Natural killer cell (primary cell): ENCODE measurements at places on chromosomes 2 and 18. TPM values are rescaled to one million over a fixed set of nuclear protein-coding genes. Genes with fewer than 3 reads are reported as not detected.
A peak's percentile ranks its signal among the peaks of the same experiment; 100 is the strongest.

GRCh38 chr2:160390544-160391455, 102.8 kb downstream of the RBMS1 start:
- peaks cover 71% of the 10 kb centered on the region for H3K4me1 ChIP-seq
- no peaks in the 10 kb centered on the region for H3K36me3 ChIP-seq
- H3K27ac ChIP-seq, result peak overlapping the region; percentile 27
- no peak overlapping the region for H3K4me3 ChIP-seq
- no peaks in the 10 kb centered on the region for H3K27me3 ChIP-seq

NRP2 gene
- not detected for total RNA-seq

DNA sequence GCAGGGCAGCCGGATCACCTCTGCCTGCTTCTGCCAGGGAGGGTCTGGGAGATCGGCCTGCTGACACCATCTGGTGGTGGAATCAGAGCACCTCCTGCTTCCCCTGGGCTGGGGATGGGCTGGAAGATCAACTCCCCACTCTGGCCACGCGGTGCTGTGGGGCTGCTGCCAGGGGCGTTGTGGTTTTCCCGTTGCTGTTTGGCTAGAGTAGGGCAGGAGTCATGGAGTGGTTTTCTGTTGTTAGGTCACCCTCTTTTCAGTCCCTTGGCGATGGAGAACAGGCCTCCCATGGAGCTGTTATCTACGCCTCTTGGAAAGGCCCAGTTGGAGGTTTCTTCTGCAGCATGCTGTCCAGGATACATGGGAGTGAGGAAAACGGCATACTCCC, 15.2 kb downstream of the BCL2L11 start:
- H3K27me3 ChIP-seq, result no peaks in the 10 kb centered on the region
- peaks cover 8% of the 10 kb centered on the region for H3K36me3 ChIP-seq
- peaks cover 6% of the 10 kb centered on the region for H3K4me1 ChIP-seq
- H3K4me3 ChIP-seq, result no peak overlapping the region
- H3K27ac ChIP-seq, result no peak overlapping the region

DNA sequence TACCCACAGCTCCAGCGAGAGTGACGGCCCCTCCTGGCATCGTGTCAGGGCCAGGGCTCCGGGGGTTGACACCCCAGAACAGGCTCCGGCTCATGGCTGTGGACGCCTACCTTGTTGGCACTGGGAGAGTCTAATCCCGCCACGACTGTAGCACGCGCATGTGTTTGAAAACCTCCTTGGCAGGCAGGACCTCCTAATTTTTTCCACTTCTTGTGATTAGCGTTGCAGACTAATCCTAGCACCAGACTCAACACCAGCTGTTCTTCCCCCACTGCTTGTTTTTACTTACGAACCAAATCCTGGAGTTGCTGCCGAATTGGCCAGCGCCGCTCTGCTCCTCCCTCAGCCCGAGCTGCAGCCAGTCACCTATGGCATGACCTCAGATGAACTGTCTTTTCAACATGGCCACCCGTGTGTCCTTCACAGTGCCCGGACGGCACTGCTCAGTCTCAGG, 110.7 kb downstream of the KLHL29 start:
- no peaks in the 10 kb centered on the region for H3K27me3 ChIP-seq
- no peak for DNase-seq
- H3K4me3 ChIP-seq, result no peak overlapping the region
- H3K4me1 ChIP-seq, result peaks cover 10% of the 10 kb centered on the region
- no peaks in the 10 kb centered on the region for H3K36me3 ChIP-seq
- H3K27ac ChIP-seq, result no peak overlapping the region

DNA sequence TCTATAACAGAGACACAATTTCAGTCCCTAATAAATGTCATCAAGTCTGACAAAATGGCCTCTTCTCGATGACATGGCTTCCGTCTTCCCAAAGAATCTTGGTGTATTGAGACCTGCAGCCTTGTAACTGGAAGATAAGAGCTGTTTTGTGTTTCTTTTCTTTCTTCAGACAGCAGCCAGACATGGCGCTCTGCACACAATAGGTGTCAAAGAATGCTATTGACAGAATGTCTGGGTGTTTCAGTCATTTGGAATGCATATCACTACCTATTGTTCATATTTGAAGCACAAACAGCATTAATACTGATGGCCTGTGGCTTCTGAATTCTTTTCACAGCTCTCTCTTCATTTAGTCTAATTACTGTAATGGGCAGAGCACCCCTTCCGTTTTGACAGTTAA, 344.8 kb downstream of the RPRM start:
- H3K27ac ChIP-seq, result no peak overlapping the region
- H3K4me3 ChIP-seq, result no peak overlapping the region
- H3K27me3 ChIP-seq, result no peaks in the 10 kb centered on the region

- no peaks in the 10 kb centered on the region for H3K4me1 ChIP-seq
- H3K4me3 ChIP-seq, result no peak overlapping the region
- H3K27me3 ChIP-seq, result no peaks in the 10 kb centered on the region
- no peak for DNase-seq
Observed at GRCh38 chr2:3326871-3327270, 50.7 kb downstream of the EIPR1 start.

- no peak overlapping the region for H3K27ac ChIP-seq
- no peak for DNase-seq
- H3K4me3 ChIP-seq, result no peak overlapping the region
- no peaks in the 10 kb centered on the region for H3K4me1 ChIP-seq
- no peaks in the 10 kb centered on the region for H3K36me3 ChIP-seq
Observed at GRCh38 chr18:52341608-52342381, 1.8 kb downstream of the DCC start.

SKOR2 gene
- total RNA-seq, result not detected

- no peak for DNase-seq
- H3K36me3 ChIP-seq, result no peaks in the 10 kb centered on the region
- H3K27ac ChIP-seq, result no peak overlapping the region
- H3K4me3 ChIP-seq, result no peak overlapping the region
- peaks cover 8% of the 10 kb centered on the region for H3K4me1 ChIP-seq
Observed at GRCh38 chr2:174176898-174177297, 71.4 kb downstream of the OLA1 start.

GRCh38 chr18:24003903-24004640, 10.5 kb upstream of the TTC39C start:
- H3K27me3 ChIP-seq, result no peaks in the 10 kb centered on the region
- H3K4me1 ChIP-seq, result peaks cover 49% of the 10 kb centered on the region
- peak overlapping the region; percentile 72 for H3K27ac ChIP-seq
- DNase-seq, result no peak
- H3K4me3 ChIP-seq, result no peak overlapping the region

DSG2 gene
- total RNA-seq, result 0.05 TPM

DNA sequence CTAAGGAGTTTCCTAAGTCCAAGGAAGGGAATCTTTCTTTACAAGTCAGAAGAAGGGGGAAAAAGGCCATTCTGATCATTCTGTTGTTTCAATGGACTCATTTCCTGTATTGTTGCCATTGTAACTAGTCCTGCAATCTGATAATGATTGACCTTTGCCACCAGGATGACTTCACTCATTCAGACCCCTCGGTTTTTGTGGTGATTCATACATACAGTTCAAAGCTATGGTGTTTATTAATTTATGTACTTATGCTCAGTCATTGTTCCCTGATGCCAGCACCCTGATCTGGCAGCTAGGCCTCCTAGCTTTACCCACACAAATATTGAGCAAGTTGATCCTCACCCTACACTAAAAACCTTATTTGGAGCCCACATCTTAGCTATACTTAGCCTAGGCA, 57.6 kb upstream of the ZNF519 start:
- H3K27ac ChIP-seq, result no peak overlapping the region
- H3K4me3 ChIP-seq, result no peak overlapping the region
- no peaks in the 10 kb centered on the region for H3K36me3 ChIP-seq
- H3K27me3 ChIP-seq, result no peaks in the 10 kb centered on the region
- H3K4me1 ChIP-seq, result no peaks in the 10 kb centered on the region

GRCh38 chr2:176085861-176086771, 2.4 kb upstream of the EVX2 start:
- H3K36me3 ChIP-seq, result no peaks in the 10 kb centered on the region
- H3K4me3 ChIP-seq, result no peak overlapping the region
- no peak overlapping the region for H3K27ac ChIP-seq
- peaks cover 8% of the 10 kb centered on the region for H3K4me1 ChIP-seq
- no peak for DNase-seq

DNA sequence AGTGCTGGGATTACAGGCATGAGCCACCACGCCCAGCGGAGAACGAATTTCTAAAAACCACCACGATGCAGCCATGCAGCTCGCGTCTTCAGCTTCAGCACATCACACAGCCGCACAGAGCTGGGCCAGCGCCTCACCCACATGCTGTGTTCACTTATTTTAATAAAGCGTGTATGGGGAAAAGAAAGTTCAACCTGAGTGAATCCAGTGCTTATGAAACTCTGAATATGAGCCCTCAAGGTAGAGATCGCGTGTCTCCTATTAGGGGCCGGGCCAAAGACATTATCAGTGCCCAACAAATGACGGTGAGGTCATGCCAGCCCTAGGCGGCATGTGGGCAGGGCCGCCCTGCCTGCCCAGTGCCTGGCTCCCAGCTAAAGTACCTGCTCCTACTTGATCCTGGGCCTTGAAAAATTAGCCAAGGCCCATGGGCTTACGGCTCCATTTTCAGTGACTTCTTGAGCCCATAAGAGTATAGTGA, 44.3 kb downstream of the SPRED2 start:
- no peaks in the 10 kb centered on the region for H3K36me3 ChIP-seq
- no peak for DNase-seq
- H3K27me3 ChIP-seq, result no peaks in the 10 kb centered on the region
- peaks cover 8% of the 10 kb centered on the region for H3K4me1 ChIP-seq
- H3K4me3 ChIP-seq, result no peak overlapping the region

DNA sequence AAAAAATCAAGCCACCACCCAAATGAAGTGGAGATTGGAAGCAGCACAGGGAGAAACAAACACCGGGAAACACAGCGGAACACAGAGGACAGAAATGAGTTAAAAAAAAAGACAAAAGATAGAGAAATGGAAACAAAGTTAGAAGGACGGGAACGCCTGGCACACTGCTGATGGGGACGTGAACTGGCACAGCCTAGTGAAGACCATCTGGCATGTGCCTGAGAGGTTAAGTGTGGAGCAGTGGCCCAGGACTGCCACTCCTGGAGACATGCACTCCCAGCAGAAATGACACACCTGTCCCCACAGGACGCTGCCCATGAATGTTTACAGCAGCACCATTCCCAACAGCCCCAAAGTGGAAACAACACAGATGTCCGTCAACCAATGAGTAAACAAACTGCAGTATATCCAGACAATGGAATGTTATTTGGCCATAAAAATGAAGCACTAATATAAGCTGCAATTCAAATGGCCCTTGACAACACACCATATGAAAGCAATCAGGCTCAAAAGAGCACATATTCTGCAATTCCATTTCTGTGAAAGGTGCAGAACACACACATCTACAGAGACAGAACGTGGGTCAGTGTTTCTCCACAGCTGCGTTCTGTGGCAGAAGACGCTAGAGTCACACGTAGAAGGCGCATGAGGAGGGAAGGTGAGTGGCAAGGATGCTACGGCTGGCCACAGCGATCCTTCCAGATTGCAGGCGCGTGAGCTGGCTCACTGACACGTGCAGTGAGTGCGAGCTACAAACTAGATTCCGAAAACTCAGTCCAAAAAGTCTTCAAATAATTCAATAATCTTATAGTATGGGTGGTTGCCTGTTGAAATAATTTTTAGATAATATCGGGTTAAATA, 24.6 kb downstream of the THAP4 start:
- no peak overlapping the region for H3K4me3 ChIP-seq
- peaks cover 29% of the 10 kb centered on the region for H3K4me1 ChIP-seq
- H3K27me3 ChIP-seq, result no peaks in the 10 kb centered on the region

DNA sequence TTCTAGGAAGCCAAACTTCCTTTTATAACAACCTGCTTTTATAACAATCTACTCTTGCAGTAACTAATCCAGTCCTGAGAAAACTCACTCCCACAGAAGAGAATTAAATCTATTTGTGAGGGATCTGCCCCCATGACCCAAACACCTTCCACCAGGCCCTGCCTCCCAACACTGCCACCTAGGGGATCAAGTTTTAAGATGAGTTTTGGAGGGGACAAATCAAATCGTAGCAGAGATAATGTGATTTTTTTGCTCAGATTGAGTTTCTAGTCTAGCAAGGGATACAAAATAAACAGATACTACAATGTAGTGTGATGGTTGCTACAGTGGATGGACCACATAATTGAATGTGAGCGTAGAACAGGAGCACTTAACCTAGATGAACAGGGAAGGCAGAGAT, 52.2 kb downstream of the NCOA1 start:
- H3K27ac ChIP-seq, result no peak overlapping the region
- H3K36me3 ChIP-seq, result no peaks in the 10 kb centered on the region
- H3K4me3 ChIP-seq, result no peak overlapping the region
- DNase-seq, result no peak

GALR1 gene
- total RNA-seq, result not detected

ASB18 gene
- total RNA-seq, result not detected

GRCh38 chr2:170817093-170818035, 677 bp downstream of the GAD1 start:
- peaks cover 84% of the 10 kb centered on the region for H3K27me3 ChIP-seq
- no peaks in the 10 kb centered on the region for H3K36me3 ChIP-seq
- H3K4me3 ChIP-seq, result no peak overlapping the region
- peaks cover 67% of the 10 kb centered on the region for H3K4me1 ChIP-seq
- DNase-seq, result no peak

- DNase-seq, result no peak
- H3K4me1 ChIP-seq, result no peaks in the 10 kb centered on the region
Observed at GRCh38 chr2:9440058-9440727, 16.7 kb downstream of the CPSF3 start.

- H3K27me3 ChIP-seq, result no peaks in the 10 kb centered on the region
- H3K4me3 ChIP-seq, result no peak overlapping the region
- no peaks in the 10 kb centered on the region for H3K4me1 ChIP-seq
- H3K36me3 ChIP-seq, result no peaks in the 10 kb centered on the region
- peak; percentile 10 for DNase-seq
- no peak overlapping the region for H3K27ac ChIP-seq
Observed at GRCh38 chr2:127157651-127158485, 50.9 kb upstream of the BIN1 start.

DNA sequence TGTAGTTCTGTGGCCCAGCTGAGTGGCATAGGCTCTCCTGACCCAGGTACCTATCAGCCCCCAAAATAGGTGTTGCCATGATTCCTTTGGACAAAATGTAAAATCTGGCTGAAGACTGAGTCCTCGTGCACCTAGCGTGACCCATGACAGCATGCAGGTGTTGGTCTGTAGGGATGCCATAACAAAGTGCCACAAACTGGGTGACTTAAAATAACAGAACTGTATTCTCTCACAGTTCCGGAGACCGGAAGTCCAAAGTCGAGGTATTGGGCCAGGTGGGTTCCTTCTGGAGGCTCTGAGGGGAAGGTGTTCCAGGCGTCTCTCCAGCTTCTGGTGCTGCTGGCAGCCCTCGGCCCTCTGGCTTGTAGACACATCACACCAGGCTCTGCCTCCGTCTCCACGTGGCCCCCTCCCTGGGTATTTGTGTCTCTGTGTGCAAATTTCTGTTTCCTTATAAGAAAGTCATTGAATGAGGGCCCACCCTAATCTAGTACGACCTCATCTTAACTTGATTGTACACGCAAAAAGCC, 34.5 kb downstream of the LRRFIP1 start:
- no peak for DNase-seq
- no peaks in the 10 kb centered on the region for H3K27me3 ChIP-seq
- no peak overlapping the region for H3K4me3 ChIP-seq
- peaks cover 20% of the 10 kb centered on the region for H3K4me1 ChIP-seq
- H3K36me3 ChIP-seq, result no peaks in the 10 kb centered on the region
- no peak overlapping the region for H3K27ac ChIP-seq

GPR39 gene
- total RNA-seq, result not detected
